ENCODE measurements at places on chromosomes 2 and 18.

- DNase-seq, result no peak
Observed at GRCh38 chr2:28951910-28952835, 28.9 kb upstream of the TOGARAM2 start.

DNA sequence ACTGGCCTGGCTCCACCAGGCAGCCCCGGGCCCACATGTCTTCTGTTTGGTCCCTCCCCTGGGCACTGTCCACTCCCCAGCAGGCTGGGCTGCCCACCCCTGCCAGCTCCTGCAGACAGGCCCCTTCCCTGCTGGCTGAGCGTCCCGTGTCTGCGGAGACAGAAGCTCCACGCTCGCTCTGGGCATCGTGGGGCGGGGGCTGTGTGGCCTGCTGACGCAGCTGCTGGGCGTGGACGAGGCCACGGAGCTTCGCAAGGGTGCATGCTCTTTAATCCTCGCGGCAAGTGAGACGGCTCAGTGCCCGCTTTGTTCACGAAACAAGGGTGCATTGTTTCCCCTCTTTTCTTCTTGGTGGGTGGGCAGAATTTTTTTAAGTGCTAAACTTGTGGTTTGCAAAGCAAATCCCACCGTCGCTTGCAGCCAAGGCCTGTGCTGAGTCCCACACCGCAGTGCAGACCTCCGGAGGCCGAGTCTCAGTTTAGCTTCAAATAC, 132.8 kb upstream of the CTDP1 start:
- no peak for DNase-seq

- DNase-seq, result peak; percentile 26
Observed at GRCh38 chr2:106638043-106638442, 150.9 kb downstream of the CD8B2 start.

DNA sequence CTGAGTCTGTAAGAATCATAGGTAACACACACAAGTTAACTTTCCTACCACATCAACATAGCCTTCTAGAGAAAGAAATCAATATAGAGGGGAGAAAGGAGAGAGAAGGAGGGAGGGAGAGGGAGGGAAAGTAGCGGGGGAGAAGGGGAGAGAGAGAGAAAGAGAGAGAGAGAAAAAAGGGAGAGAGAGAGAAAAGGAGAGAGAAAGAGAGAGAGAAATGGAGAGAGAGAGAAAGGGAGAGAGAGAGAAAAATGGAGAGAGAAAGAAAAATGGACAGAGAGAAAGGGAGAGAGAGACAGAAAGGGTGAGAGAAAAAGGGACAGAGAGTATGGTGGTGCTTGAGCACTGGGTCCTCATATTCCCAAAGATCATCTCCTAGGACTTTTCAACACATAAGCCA, 591.7 kb downstream of the ZEB2 start:
- no peak for DNase-seq

DNA sequence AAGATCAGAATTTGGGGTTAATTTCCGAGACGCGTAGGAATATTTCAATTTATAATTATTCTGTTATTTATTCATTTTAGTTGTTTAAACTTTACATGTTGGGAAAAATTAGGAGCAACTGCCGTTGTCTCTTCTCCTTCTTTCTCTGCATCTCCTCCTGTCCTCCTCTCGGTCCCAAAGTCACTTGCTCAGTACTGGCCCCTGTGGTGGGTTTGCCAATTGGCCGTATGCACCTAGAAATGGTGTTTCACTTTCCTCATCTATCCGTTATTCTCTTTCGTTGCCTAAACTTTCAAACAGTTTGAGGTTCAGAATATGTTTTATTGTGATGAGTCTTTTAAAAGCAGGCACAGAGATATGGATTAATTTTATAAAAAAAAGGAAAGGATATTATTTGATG, 517.9 kb downstream of the PLCL1 start:
- DNase-seq, result no peak

- no peak for DNase-seq
Observed at GRCh38 chr2:71850306-71850801, 297.3 kb downstream of the CYP26B1 start.

GRCh38 chr18:39764873-39765272, 2190.2 kb upstream of the PIK3C3 start:
- no peak for DNase-seq

DNA sequence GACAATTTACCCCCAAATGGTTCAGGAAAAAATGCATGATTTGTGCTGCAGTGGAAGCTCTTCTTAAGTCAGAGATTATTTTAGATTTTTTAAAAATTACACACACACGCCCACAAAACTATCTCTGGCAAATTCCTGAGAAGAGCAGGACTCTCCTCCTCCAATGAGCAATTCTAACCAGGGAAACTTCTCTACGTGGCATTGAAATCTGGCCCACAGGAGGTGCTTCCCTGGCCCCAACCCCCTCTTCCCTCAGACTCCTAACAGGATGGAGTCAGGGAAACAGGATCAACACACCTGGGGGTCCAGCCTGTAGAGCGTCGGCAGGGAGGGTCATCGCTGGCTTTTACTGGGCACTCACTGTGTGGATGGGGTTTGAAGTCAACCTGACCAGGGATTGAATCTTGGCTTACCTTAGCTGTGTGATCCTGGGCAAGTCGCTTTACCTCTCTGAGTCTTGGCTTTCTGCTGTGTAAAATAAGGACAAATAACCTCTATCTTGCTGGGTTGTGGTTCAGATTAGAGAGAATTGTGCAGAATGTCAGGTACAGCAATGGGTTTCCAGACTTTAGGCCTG, 65.4 kb upstream of the ASAP2 start:
- no peak for DNase-seq

GRCh38 chr2:26299471-26300101, 46.4 kb upstream of the SELENOI start:
- DNase-seq, result peak; percentile 73

DNA sequence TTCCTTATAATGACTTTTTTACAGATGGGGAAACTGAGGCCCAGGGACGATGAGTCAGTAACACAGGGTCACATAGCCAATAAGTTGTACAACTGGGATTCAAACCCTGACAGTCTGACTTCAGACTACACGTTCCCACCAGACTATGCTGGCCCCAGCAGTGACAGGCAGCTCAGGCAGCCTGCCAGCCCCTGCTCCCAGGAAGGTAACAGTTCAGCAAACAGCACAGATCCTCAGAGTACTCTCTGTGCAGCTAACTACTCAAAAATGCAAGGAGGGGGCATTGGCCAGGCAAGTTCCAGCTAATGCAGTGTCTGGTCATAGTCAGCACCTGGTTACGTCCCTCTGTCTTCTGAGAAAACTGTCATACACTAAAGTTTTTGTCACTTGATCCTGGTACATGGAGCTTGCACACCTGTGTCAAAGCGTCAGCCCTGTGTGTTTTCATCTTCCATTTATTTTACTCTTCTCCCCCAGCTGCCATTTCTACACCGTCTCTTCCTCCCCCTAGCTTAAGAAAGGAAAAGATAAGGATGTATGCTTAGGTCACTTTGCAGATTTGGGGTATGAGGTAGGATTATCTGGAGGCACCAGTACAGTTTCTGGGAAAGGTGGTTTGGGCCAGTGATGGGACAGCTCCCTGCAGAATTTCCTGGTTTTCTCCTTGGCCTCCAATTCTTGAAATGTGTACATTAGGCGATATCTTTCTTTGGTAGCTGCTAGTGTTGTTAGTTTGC, 4.5 kb downstream of the SMARCAL1 start:
- DNase-seq, result no peak

DNA sequence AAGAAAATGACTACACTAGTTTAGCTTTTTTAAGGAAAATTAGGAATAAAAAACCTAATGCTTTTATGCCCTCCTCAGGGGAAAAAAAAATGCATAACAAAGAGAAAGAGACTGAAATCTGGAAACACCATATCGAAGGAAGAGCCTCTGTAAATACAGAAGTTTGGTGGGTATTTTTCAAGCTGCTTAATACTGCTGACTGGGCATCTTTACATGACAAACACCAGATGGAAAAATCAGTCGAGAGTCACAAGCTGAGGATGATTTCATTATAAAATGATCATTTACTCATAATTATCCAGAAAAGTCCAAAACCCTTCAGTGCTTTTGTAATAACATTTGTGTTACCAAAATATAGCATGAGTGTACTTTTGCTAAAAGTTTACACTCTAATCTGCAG, 1600.7 kb upstream of the ACVR2A start:
- no peak for DNase-seq

GRCh38 chr2:46097714-46098480, 199.3 kb upstream of the EPAS1 start:
- peak; percentile 84 for DNase-seq

GRCh38 chr2:235416858-235417499, 76.9 kb upstream of the AGAP1 start:
- DNase-seq, result peak; percentile 33

DNA sequence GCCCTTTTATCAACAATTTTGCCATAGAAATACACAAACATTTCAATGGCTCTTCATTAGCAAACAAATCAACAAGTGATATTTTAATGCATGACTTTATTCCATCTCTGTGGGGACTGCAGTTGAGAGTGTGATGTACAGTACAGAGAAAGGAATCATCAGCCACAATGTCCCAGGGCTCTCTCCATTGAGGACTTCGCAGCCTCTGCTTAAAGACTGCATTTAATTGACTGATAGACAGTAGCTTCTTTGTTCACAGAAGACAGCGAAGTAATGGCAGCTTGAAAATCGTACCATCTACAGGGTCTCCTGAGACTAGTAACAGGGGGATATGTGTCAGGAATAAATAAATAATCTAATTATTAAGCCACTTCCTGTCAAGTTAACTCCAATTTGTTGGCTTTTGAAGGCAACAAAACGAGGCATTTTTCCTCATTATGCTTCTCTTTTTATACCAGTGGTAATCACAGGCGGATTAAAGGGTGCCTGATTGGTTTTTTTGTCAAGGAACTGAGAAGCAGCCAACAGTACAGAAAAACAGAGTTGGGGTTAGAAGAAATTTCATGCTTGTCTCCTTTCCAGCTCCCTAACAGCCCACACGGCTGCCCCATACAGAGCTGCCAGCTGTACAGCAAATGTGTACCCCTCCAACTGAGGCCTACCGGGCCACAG, 164.3 kb downstream of the ZNF521 start:
- DNase-seq, result no peak

GRCh38 chr2:222427646-222428301, 3.4 kb downstream of the SGPP2 start:
- DNase-seq, result no peak

DNA sequence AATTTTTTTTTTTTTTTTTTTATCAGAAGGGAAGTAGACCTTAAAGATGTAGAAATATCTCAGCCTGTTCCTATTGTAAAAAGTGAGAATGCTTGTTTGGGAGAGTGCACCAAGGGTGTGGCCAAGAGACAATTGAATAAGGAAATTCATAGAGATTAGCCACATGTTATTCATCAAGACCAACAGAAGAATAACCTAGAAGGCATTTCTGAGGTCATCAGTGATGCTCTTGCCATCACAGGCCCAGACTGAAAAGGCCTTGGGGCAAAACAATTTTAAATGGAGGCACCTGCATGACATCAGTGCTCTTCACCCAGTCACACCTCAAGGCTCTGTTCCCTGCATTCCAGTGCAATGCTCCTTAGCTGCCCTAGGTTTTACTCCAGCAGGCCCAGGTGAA, 2043.3 kb upstream of the PIK3C3 start:
- no peak for DNase-seq

DNA sequence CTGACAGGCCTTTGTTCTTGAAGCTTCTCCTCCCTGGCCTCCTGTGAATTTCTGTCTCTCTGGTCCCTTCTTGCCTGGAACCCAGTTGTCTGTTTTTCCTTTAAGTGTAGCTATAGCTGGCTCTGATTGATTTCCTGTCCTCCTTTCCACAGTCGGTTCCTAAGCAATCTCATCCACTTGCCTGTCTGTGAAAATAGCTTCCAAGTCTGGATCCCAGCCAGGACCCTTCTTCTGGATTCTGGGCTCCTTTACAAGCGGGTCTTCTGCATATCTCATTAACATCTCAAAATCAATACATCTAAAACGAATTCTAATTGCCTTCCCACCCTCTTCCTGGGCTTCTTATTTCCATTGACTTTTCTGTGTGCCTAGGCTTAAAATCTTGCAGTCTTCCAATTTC, 124.9 kb downstream of the DAW1 start:
- no peak for DNase-seq

GRCh38 chr18:48913201-48913600, 37.6 kb downstream of the SMAD7 start:
- DNase-seq, result no peak

DNA sequence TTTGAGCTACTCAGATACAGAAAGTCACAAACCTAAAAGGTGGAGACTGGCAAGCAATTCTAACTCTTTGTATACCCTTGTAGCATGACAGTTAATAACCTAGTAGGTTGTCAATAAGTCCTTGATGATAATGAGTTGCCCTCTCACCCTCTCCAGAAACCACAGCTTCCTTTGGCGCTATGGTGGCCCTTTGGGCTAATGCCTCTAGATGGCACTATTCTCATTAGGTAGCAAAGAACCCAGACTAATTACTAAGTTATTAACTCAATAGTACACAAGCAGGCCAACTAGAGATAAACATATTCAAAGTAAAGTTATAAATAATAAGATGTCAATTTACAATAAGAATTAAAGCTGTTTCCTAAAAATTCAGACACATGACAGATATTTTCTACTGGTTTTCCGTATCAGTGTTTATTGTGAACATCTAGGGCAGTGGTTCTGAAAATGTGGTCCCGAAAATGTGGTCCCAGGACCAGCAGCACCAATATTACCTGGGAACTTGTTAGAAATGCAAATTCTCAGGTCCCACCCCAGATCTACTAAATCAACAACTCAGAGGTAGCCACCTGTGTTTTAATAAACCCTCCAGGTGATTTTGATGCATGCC, 41.1 kb downstream of the LDAH start:
- DNase-seq, result no peak

GRCh38 chr18:72843743-72844142, 24.0 kb downstream of the NETO1 start:
- no peak for DNase-seq

DNA sequence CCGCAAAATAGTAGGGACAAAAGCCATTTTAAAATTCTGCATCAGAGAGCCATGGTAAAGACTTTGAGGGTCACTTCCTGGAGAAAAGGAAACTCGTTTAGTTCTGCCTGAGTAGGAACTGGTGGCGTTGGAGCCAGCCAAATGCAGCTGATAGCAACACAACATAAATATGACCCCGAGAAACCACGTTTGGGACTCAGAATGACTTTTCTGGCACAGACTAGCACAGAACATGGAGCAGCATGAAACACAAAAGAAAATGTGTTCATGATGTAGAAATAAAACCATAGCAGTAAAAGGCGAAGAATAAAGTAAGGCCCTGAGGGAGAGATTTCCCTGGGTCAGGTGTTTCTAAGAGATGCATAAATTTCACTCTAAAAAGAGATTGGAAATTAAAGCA, 149.2 kb upstream of the KLHL29 start:
- DNase-seq, result no peak

GRCh38 chr2:187912950-187913349, 358.7 kb upstream of the TFPI start:
- DNase-seq, result no peak

GRCh38 chr2:2328848-2329247, 2.2 kb downstream of the MYT1L start:
- peak; percentile 68 for DNase-seq

DNA sequence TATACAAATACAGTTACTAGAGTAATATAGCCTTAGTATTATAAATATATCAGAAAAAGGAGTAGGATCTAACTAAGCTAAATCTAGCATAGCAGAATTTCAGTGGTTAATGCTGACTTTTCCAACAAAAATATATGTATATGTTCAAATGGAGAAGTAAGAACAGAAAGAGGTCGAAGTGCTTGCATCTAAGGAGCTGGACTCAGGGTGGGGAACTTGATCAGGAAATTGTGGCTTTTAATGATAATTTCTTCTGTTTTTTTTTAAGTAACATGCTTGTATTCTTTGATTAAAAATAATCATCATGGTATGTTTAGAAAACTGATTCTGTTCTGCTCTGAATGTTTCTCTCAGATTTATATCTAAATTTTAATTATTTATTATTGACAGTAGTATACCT, 327.1 kb downstream of the GALNT13 start:
- no peak for DNase-seq

All from left kidney (tissue), 8 donors.